Inflammatory macrophage treated with lipopolysaccharide for 4 hours (primary cell): ENCODE measurements at places on chromosomes 7 and 10.

GRCh38 chr10:15805395-15806058, 54.8 kb downstream of the MINDY3 start:
- DNase-seq, result no peak

- no peak for DNase-seq
These were observed 141.9 kb downstream of the GRM3 start for GRCh38 chr7:86785641-86786040.

GRCh38 chr10:17730667-17731066, 21.3 kb upstream of the TMEM236 start:
- no peak for DNase-seq

- no peak for DNase-seq
These were observed 88.4 kb downstream of the ABCA13 start for GRCh38 chr7:48259463-48260280.

- no peak for DNase-seq
These were observed 743 bp downstream of the MKI67 start for GRCh38 chr10:128125416-128125943.

DNA sequence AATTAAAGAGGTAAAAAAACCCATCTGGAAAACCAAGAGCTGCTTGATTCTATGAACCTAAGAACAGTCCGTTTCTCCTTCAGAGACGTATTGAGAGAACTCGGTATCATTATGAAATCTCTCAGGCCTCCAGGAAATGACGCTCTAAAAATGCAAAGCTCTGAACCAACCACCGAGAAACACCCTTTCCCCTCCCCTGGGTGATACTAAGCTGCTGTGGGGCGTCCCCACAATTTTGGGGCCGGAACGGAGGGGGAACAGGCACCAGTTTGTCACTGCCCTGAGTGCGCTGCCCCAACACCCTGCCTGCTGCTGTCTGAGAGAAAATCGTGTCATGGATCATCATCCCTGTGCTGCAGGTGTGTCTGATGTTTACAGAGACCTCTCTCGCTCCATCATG, 509.5 kb downstream of the DNAJB6 start:
- peak; percentile 27 for DNase-seq

DNA sequence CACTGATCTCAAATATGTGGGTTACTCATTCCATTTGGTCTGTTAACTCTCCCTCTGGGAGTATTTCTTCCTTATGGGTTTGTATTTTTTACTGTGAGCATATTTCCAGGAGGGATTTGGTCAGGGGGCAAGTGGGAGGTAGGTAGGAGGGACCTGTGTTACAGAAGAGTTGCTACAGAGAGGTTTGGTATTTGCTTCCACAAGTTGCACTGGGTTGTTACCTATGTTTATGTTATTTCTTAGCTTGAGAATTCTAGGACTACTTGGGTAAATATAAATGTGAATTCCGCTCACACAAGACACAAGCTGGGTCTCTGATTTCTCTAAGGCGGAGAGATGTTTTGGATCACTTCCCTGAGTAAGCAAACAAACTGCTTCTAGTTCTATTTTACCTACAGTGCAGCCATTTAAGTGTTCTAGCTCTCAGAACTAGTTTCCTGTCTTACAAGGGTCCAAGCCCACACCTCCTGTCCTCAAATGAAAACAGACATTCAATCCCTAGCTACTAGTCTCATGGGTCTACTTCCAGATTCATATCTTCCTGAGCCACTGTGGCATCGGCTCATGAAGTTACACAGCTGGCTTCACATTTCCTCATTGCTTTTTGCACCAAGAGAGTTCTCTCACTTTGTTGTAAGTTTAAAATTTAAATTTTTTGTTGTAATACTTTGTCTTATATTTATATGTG, 75.4 kb upstream of the PPP1R3C start:
- no peak for DNase-seq

- DNase-seq, result no peak
These were observed 419.8 kb downstream of the GRID1 start for GRCh38 chr10:85946713-85947326.

DNA sequence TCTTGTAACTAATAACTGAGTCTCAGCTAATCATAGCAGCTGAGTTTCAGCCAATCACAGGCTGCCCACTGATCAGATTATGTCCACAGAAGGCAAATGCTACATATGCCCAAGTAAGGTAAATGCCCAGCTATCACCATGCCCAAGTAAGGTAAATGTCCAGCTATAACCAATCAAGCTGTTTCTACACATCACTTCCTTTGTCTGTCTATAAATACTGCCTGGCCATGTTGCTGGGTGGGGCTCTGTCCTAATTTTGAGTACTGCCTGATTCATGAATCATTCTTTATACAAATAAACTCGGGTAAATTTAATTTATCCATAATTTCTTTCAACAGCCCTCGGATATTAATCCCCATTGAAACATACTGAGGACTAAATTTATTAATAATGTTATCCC, 312.4 kb downstream of the CACNA2D1 start:
- no peak for DNase-seq

GRCh38 chr10:27541796-27542729, 38.0 kb downstream of the RAB18 start:
- DNase-seq, result no peak

DNA sequence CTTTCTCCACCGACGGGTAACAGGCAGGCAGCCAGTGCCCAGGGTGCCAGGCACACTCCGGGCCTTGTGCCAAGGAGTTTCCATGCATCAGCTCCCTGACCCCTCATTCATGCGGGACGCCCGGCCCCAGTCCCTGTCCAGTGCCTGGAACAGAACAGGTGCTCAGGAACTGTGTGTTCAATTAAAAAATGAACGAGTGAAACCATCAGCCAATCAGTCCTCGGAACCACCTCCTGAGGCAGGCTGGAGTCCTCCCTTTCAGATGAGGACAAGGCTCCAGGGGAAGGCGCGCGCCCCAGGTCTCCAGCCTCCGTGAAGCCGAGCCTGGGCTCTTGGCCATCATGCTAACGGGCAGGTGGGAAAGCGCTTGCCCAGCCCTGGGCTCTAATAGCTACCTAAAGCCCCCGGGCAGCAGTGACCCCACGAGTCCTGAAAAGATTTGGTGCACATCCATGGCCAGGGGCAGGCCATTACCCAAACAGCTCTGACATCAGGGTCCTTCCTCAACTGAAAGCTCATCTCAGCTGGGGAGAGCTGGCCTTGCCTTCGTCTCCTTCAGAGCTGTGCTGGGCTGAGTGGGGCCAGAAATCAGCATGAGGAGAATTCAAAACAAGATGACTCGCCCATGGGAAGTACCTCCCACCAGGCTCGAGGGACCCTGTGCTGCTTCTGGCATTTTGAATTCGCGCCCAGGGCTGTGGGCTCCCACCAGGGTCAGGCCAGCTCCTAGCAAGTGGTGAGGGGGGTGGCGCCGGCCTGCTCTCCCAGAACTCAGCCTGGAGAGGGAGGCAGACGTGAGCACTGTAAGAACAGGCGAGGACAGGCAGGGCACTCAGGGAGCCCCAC, 200.5 kb downstream of the MAD1L1 start:
- no peak for DNase-seq
